ENCODE measurements at places on chromosomes 1 and 21.

GRCh38 chr21:37819372-37819771, 96.9 kb downstream of the KCNJ6 start:
- DNase-seq, result no peak

- no peak for DNase-seq
These were observed 15.4 kb downstream of the TIE1 start for GRCh38 chr1:43315963-43316737.

DNA sequence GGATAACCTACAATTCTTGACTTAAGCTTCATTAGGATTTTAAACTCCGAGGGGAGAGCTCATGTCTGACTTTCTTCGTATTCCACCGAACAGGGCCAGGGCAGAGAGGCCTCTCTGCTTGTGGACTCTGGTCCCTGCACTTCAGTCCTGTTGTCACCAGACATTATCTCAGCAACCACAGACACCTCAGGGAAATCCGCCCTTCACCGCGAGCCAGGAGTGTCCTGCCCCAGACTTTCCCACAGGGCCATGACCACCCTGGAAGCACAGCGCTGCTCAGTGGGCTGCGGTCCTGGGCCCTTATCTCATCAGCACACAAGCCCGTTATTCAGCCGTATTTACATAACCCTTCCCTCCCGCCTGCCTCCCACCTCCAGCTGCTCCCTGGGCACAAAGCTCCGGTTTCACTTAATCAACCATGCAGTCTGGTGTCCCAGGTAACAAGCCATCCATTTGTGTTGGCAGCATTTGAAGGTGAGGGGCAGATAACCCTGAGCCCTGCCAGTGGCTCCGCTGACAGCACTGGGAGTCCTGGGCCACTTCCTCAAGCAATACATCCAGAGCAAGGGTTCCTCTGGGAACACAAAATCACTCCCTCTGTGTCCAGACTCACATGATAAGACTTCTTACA, 122.8 kb upstream of the RAB4A start:
- DNase-seq, result no peak

GRCh38 chr1:61101536-61101935, 19.2 kb downstream of the NFIA start:
- DNase-seq, result no peak

DNA sequence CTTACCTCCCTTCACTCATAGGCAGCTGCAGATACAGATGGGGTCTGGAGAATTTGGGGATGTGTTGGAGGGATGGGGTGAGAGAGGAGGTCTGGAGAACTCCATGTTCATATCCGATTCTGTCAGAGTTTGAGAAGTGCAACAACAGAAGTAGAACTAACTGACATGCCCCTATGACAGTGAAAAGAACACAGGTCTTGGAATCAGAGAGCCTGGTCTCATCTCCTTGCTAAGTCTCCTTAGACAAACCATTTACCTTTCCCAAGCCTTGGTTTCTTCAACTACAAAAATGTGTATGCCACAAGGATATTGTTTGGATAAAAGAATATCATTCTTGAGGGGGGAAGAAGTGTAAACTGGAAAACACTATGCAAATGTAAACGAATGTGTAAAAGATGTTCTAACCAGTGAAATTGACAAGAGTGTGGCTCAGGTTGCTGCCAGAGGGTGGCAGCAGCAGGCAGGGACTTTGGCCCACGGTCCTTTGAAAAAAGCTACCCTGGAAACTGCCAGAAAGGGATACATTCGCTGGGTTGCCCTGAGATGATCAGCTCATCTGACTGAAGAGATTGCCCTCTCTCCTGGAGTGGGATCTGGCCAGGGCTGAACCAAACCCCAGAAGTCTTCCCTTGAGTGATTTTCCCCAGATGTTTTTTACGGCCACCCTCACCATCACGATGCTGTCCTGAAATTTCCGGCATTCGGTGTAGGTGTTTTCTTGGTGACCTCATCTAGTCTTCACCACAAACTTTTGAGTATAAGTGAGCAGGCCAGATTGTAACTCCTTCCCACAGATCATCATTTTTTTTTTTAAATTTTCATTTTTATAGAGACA, 17.0 kb upstream of the CD2 start:
- DNase-seq, result peak; percentile 34

DNA sequence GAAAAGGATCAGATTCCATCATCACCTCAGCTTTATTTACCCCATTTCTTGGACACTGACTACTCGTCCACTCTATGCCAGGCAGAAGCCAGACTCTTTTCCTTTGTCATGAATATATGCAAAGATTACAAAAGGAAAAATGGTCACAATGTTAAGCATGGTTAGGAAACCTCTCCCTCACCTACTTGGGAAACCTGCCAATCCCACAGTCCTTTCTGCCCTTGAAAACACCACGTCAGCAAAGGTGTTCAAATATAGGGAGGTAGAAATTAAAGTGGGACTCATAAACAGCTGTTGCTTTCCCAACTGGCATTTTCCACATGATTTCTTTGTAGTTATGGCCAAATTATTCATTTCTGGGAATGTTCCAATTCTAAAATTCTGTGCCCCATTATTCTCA, 16.2 kb upstream of the ATP13A2 start:
- DNase-seq, result no peak

DNA sequence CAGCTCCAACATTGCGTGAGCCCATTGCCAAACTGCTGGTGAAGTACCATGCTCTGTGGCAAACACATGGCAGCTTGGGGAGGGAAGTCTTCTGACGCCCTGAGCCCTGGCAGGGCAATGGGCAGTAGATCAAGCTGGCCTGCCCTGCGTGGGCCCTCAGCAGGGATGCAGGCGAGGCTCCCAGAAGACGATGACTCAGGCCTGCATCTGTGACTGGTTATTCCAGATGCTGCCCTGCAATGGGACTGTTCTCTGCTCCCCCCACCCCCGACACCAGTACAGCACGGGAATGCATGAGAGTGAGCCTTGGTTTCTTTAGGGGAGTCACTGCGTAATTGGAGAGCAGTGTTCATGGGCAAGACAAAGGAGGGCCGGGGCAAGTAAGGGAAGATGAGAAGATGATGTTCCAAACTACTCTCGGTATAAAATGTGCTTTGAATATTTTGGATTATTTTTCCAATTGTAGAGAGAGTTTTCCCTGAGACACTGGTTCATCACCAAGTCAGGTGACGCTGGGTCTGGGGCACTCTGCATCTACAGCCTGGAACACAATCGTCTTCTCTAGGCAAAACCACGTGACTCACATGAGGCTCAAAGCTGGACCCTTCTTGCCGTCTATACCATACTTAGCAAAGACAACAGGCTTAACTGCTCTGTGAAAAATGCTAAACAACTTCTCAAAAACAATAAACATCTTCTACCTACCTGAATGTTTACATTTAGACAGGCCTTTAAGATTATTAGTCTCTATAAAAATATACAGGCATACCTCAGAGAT, 9.0 kb upstream of the C1orf198 start:
- DNase-seq, result no peak

DNA sequence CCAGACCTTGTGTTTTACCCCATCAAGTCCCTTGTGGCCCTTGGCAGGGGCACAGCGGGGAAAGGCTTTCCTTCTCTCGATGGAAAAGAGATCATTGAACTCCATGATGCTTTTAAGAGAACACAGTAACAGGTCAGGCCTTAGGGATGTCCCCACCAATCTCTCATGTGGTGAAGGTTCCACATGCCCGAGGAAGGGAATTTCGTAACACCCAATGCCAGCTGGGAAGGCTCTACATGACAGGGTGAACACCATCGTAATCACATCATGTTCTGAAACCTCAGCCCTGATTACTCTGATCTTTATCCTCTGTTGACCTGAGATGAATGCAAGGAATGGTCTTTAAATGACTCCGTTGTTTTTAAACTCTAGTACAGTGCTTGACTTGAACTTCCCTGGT, 105.5 kb upstream of the SPAG17 start:
- no peak for DNase-seq

DNA sequence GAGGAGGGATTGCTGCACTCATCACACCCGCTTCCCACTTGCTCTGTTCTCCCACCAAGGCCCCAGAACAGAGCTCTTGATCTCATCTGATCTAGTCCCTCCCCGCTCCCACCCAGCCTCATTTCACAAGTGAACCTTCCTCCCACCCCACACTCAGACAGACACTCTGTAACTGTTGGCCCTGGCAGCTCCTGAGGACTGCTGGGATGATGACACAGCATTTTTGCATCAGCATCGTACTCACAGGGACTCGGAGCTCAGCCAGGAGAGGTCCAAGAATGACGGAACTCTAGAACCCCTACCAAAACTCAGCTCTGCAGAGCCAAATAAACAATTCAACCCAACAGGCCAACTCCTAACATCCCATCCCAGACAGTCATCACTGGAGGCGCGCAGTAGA, 11.2 kb upstream of the ZNF124 start:
- no peak for DNase-seq

DNA sequence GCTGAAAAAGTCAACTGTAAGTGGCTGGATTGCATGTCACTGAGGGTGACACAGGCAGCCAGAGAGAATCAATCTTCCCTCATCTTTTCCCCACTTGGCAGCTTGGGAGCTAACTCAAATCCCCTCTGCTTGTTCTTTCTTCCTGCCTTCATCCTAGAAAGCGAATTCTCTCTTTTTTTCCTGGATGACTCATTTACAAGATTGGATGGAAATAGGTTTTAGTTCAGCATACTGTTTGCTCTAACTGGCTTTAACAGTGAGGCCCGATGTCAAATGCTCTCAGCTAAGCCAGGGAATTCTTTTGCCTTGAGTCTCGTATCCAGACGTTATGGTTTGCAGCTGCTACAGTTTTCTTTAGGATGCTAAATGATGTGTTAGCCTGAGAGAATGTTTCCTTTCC, 72.7 kb downstream of the HUNK start:
- no peak for DNase-seq

GRCh38 chr1:248792342-248792741, 33.4 kb downstream of the SH3BP5L start:
- no peak for DNase-seq

DNA sequence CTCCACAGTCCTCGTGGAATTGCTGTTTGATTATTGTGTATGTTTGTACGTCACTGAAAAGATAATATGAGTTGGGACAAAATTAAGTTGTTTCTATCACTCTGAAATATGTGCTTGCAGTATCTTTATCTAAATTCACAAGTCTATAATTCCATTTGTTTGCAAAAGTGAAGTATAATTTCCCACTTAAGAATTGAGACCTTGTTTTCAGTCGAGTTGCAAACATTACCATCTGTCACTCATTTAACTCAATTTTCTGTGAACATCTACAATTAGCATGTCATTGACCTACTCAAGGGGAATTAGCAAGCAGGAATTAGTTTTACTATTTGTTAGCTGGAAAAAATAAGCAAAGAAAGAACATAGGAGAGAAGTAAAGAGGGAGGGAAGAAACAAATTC, 195.8 kb downstream of the TPR start:
- no peak for DNase-seq

GRCh38 chr1:229645324-229645993, 19.4 kb downstream of the URB2 start:
- peak; percentile 65 for DNase-seq

GRCh38 chr21:39456665-39457064, 4.9 kb downstream of the SH3BGR start:
- no peak for DNase-seq

GRCh38 chr21:41189150-41189745, 21.3 kb downstream of the BACE2 start:
- DNase-seq, result no peak

GRCh38 chr1:173862769-173863223, 5.0 kb downstream of the GAS5 start:
- no peak for DNase-seq

DNA sequence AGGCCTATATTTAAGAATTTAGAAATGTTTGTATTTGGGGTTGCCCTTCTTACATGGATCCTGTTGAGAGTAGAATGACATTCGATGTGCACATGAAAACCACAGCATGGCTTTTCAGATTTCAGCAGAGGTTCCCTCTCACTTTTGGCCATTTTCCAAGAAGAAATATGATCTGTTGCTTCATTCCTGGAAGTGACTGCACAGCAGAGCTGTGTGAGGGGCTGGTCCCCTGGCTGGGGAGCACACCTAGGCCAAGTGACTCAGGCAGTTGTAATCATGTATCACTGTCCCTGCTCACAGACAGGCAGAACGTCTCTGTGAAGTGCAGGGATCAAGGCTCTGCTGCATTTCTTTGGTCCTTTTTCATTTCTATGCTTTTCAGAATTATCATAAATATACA, 32.3 kb downstream of the AGT start:
- no peak for DNase-seq

DNA sequence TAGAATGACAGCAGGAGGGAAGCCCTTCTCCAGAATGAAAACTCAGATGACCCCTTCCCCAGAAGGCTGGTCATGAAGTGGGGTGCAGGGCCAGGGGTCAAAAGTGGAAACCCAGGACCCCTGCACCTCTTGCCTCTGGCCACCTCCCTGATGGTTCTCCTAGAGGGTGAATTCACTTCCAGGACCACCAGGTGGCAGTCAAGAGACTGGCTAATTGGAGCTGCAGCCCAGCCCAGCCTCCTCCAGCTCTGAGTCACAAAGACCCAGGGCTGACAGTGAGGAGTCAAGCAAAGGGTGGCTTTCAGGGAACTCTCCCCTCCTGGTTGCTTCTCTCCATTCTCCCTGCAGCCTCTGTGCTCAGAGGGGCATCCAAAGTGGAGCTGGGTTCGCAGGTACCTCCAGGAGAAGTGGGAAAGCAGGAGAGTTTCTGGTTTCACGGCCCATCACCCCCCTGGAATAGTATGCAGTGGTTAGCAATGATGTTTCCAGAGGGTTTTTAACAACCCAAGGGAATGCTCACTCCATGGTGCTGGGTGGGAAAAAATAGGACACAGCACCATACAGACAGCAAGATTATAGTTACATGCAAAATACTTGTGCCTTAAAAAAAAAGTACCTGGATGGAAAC, 6.1 kb upstream of the EPHB2 start:
- peak; percentile 51 for DNase-seq

- no peak for DNase-seq
These were observed 17.5 kb downstream of the PTGS2 start for GRCh38 chr1:186662752-186663151.

DNA sequence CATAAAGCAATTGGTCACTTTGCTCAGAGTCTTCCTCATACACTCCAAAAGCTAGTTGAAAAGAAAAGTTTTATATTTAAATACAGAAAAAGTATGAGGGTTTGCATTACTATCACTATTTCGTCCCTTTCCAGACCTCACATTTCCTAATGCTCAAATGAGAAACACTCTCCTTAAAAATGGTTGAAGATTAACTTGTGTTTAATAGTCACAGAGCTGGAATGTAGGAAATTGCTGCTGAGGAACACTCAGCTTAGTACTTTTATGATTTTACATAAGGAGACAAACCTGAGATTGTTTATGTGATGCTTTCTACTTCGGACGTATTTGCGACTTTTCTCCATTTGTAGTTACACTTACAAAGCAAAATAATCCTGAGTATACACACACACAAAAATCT, 39.8 kb downstream of the MYSM1 start:
- no peak for DNase-seq

DNA sequence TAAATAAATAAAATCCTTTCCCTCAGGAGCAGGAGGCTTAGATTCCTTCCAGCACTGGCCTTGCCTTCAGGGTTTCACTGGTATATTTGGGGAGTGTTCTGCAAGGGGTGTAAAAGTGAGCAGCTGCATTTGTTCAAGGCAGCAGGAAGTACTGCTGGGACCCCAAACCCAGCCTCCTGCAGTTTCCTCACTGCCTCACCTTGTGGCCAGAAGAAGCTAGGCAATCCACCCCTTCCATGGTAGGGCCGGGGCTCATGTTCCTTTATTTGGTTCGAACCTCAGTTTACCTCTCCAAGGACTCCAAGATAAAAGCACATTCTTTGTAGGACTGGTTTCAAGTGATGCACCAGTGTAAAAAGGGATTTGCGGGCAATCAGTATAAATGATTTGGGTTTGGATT, 21.0 kb upstream of the CFAP126 start:
- no peak for DNase-seq
